ENCODE measurements at places on chromosomes 13 and 19.

- no peak for DNase-seq
Observed at GRCh38 chr13:97318532-97318931, 96.4 kb downstream of the MBNL2 start.

DNA sequence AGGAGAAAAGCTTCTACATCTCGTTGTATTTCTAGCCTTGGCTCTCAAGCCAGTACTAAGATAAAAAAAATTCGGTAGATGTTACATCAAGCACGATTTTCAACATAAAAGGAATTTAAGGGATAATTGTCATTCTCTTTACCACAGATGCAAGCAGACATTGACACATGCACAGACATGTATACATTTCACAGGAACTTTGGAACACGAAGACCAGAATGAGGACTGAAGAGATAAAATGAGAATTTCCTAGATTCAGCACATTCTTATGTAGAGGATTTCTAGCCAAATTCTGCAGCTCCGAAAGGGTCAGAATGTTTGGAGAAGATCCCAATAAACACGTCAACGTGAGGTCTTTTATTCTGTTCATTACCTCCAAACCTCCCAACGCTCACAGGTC, 284.5 kb upstream of the ARGLU1 start:
- no peak for DNase-seq

GRCh38 chr19:10141479-10141878, 21.8 kb upstream of the EIF3G start:
- no peak for DNase-seq

DNA sequence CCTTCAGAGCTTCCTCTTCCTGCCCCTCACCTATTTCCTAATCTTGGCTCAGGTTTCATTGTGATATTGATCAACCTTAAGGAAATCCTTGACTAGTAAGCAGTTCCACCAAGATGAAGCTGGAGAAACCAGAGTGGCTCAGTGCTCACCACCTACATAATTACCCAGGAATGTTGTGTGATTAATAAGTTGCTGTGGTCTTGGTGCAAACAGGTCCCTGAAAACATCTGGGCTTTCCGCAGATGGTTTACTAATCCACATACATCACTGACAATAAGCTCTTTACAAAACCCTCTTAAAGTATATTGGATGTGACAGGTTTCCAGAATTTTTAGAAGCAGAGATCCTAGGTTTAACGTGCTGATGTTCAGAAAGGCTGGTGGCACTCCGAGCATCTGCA, 8.6 kb upstream of the SERP2 start:
- DNase-seq, result no peak

GRCh38 chr19:31538879-31539278, 189.6 kb upstream of the TSHZ3 start:
- DNase-seq, result no peak

All from fibroblast of skin of back (primary cell).